ENCODE measurements at places on chromosomes 1 and 21. TPM values are rescaled to one million over a fixed set of nuclear protein-coding genes. Genes with fewer than 3 reads are reported as not detected.
A peak's percentile ranks its signal among the peaks of the same experiment; 100 is the strongest.

GRCh38 chr1:226601456-226601855 is 52.9 kb downstream of the STUM start:
- H3K27ac ChIP-seq: peak overlapping the region; percentile 87
- H3K36me3 ChIP-seq: no peaks in the 10 kb centered on the region
- H3K27me3 ChIP-seq: no peaks in the 10 kb centered on the region
- peaks cover 40% of the 10 kb centered on the region for H3K4me1 ChIP-seq

The GIPC2 gene
- total RNA-seq: 4.5 TPM

The COL6A1 gene
- total RNA-seq: 112 TPM

DNA sequence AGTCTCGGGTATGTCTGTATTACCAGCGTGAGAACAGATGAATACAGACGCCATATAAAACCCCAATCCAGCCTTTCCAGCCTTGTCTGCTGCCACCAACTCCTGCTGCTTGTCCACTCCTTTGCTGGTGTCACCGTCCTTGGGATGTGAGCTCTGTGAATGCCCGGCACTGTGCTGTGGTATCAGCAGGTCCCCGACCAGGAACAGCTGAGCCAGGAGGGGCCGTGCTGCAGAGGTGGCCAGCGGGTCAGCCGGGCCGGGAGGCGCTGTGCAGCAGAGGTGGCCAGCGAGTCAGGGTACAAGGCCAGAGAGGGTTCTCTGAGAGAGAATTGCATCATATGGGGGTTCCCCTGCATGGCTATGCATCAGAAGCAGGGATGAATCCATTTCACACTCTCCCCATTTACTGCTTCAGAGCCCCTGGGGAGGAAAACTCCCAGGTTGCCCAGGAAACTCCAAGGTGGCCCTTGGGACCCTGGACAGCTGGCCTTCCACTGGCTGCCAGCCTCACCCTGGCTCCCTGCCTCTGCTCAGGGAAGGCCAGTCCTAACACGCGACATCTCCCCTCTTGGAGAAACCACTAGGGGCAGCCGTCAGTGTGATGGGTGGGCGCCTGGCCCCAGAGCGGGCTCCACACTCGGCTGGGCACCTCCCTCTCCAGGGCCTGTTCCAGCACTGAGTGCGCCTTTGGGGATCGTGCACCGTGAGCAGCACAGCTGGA is 122.4 kb upstream of the COL6A1 start:
- H3K27me3 ChIP-seq: no peaks in the 10 kb centered on the region
- no peak overlapping the region for H3K27ac ChIP-seq
- H3K36me3 ChIP-seq: no peaks in the 10 kb centered on the region
- no peak overlapping the region for H3K4me3 ChIP-seq
- peak; percentile 28 for DNase-seq

The CYP4B1 gene
- total RNA-seq: 100 TPM

The GUCA2A gene
- total RNA-seq: not detected

DNA sequence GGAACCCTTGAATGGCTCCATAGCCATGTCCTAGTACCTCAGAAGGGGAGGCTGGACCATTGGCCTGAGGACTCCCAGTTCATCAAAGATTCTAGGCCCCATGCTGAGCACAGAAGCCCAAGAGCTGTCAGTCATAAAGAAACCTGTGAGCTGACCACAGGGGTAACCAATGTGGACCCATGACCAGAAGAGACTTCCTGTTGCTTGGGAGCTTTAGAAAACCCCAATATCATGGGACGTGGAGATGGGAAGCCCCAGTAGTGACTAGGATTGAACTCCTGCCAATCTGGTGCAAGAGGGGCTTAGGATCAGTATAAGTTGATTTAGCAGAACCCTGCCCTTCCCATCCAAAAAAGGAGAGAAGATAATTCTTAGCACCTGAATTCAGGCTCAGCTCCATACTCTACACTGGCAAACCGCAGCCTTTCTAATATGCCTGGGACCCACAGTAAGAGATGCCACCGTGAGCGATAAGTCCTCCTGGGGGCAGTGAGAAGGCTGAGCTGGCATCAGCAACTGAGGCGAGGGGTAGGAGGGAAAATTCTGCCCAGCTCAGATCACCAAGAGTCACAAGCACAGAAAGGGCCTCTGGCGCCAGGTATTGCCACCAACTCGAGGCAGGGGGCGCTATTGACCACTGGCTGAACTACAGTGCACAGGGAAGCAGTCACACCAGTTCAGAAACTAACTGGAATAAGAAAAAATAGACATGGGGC is 108.9 kb downstream of the CAPN8 start:
- H3K27ac ChIP-seq: no peak overlapping the region
- H3K4me1 ChIP-seq: no peaks in the 10 kb centered on the region
- H3K36me3 ChIP-seq: no peaks in the 10 kb centered on the region
- no peaks in the 10 kb centered on the region for H3K27me3 ChIP-seq
- no peak for DNase-seq
- no peak overlapping the region for H3K4me3 ChIP-seq

The MKNK1 gene
- 15.8 TPM for total RNA-seq

DNA sequence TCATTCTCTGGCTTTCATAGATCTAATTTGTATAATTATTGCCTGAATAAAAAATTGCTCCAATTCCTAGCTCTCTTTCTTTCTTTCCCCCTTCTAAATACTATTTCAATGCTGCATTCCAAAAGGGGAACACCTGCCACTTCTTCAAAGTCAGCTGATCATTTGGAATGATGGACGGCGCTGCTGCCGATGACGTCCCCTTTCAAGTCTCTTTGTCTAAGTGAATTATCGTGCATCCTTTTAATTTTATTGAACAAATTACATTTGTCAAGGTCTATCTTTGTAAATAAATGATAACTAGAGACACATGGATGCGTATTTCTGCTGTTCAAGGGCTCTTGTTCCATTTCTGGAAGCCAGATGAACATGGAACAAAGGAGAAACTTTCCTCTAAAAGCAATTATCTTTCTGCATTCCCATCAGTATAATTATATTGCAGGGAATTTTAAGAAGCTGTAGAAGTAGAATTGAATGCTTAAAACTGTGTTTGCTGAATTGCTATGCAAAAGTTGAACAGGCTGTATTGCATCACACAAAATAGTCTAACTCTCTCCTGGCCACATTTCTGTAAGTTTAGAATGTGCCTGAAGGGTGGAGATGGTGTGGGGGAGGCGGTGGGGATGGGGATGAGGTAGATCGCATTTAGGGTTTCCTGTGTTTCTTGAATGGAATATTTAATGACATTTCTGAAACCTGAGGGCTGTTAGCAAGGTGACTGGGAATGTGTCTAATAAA is 191.9 kb upstream of the LMO4 start:
- no peak for DNase-seq
- peaks cover 9% of the 10 kb centered on the region for H3K4me1 ChIP-seq
- H3K36me3 ChIP-seq: no peaks in the 10 kb centered on the region
- no peaks in the 10 kb centered on the region for H3K27me3 ChIP-seq
- H3K27ac ChIP-seq: no peak overlapping the region

DNA sequence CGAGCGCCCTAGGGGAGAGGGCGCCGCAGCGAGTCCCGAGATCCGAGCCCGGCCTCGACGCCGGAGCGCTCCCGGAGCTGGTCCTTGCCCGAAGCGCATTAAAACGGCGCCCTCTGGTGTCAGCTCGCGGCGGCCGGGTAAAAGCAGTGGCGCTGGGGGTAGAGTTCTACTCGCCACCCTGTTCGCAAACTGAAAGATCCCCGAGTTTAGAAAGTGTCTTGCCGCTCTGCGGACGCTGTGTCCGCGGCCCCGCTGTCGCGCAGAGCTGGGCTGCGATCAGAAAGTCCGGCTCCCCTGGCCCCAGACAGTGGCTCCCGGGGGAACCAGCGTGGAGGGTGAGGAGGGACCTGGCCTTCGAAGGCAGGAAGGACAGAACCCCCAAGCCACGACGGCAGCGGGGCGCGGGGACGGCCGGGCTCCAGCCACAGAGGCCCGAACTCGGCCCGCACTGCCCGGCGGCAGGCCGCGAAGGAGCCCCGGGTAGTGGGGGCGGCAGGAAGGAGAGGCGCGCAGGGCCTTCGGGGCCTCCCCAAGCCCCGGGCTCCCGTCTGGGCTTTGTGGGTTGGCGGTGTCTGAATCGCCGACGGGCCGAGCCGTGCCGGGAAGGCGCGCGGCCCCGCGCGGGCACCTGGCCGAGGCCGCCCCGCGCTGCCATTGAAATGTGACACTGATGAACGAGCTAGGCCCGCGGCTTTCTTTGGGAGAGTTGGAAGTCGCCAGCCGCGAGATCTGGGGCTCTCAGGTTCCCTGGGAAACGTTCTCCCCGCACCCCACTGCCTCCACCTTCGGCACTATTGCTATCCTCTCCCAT is 39.1 kb upstream of the NFIA start:
- H3K27me3 ChIP-seq: no peaks in the 10 kb centered on the region
- H3K4me1 ChIP-seq: peaks cover 15% of the 10 kb centered on the region
- H3K36me3 ChIP-seq: no peaks in the 10 kb centered on the region
- H3K27ac ChIP-seq: peak overlapping the region; percentile 77
- DNase-seq: peak; percentile 93

DNA sequence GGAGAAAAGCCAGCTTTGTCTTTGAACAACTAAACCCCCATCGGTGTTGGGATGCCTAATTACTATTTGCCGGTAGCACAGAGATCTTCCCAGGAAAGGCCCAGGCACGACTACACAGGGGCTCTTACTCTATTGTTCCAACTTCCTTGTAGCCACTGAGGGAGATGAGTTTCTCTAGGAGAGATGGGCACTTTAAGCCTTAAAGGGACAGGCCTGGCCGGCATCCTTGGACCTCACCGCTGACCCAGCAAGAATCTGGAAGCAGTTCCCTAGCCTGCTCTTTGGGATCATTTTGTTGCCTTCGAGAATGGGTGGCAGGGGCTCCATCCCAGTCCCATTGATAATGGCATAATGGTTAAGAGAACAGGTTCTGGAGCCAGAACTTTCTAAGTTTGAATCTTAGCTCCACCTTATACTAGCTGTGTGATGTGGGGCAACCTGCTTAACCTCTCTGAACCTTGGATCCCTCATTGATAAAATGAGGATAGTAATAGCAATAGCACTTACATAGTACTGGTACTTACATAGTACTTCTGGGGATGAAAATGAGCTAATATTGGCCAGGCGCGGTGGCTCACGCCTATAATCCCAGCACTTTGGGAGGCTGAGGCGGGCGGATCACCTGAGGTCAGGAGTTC is 239.1 kb upstream of the TMEM51 start:
- DNase-seq: no peak
- H3K27me3 ChIP-seq: no peaks in the 10 kb centered on the region
- no peak overlapping the region for H3K4me3 ChIP-seq
- H3K36me3 ChIP-seq: no peaks in the 10 kb centered on the region
- peaks cover 42% of the 10 kb centered on the region for H3K4me1 ChIP-seq

The ARF1 gene
- 354 TPM for total RNA-seq

The NBPF4 gene
- not detected for total RNA-seq

GRCh38 chr1:111956155-111956771 is 33.2 kb downstream of the KCND3 start:
- no peak for DNase-seq
- H3K27ac ChIP-seq: no peak overlapping the region
- no peaks in the 10 kb centered on the region for H3K27me3 ChIP-seq
- H3K4me3 ChIP-seq: no peak overlapping the region

Data from suprapubic skin (tissue), 4 donors.